ENCODE measurements at places on chromosomes 7 and 10.

GRCh38 chr10:70803775-70804420 lies 11.8 kb upstream of the SGPL1 start:
- no peak for DNase-seq

DNA sequence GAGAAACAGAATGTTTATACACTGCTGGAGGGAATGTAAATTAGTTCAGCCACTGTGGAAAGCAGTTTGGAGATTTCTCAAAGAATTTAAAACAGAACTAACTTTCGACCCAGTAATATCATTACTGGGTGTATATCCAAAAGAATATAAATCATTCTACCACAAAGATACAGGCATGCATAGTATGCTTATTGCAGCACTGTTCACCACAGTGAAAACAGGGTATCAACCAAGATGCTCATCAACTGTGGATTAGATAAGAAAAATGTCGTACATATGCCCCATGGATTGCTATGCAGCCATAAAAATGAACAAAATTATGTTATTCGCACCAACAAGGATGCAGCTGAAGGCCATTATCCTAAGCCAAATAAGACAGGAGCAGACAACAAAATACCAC lies 343.1 kb upstream of the KCND2 start:
- no peak for DNase-seq

DNA sequence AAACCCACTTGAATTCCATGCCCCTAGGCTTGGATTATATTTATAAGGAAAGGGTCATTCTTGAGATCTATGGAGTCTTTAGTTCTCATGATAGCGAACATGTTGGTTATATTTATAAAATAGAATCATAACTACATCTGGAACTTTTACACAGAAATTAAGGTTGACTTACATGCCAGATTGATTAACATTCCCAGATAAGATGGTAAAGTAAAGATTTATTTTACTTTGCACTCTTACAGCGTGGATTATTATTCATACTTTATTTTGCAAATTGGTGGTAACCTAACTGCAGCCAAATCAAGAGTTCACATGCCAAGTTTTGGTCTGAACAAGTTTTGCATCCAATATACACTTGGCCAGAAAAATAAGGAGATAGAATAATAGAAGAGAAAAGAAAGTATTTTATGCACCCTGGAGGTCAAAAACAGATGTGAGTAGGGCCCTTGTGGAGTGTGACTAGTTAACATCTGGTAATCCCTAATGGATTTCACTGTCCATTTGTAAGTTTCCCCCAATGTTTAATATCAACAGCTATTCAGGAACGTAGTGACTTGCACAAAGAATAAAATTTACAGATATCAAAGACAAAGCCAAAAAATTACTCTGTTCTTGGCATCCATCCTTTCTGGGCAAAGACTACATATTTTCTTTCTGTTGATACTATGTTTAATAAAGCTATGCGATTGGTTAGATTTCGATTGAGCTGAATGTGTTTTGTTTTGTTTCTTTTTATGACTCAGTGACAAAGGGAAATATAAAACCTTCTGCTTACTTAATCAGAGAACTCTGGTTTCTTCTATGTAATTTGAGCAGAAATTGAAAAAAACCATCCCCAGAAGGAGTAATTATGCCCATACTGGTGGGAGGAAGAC lies 10.1 kb upstream of the TMEM26 start:
- DNase-seq, result no peak

DNA sequence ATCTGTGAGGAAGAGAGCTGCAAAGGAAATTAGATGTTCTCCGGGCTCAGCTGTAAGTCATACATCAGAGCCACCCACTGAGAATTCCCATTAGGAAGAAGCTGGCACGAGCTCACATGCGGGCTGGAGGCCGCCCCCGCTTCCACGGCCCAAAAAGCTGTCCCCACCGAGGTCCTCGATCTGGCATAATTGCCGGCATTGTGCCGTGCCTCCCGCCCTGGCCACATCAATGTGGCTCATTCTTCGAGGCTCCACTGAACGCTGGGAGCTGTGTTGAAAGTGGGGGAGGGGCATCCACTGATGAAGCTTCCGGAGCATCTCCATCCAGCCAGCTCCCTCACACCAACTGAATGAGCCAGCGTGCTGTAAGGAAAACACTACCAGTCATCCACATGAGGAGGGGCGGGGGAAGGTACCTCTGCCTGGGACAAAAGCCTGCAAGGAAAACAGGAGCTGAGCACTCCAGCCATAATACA lies 173.1 kb downstream of the PTPRN2 start:
- DNase-seq, result no peak

All from H54 (cell line).